Cardiac ventricle fibroblast (primary cell): ENCODE measurements at places on chromosomes 1 and 21. TPM values are rescaled to one million over a fixed set of nuclear protein-coding genes. Genes with fewer than 3 reads are reported as not detected.

The TMEM200B gene
- 9.2 and 12.5 TPM in 2 replicates for total RNA-seq

The NBPF20 gene
- 1.2 and 3.2 TPM in 2 replicates for total RNA-seq

The BRDT gene
- total RNA-seq: not detected in 2 replicates

The DNAJC6 gene
- 0.39 and 0.44 TPM in 2 replicates for total RNA-seq

The C4BPA gene
- total RNA-seq: not detected in 2 replicates

The FYB2 gene
- not detected in 2 replicates for total RNA-seq

The ATF3 gene
- total RNA-seq: 0.62 and 2.4 TPM in 2 replicates

The FRRS1 gene
- total RNA-seq: 4.4 and 5.6 TPM in 2 replicates

The HRNR gene
- total RNA-seq: not detected in 2 replicates

The UQCRHL gene
- 1.3 TPM in 2 replicates for total RNA-seq

The NPHS2 gene
- total RNA-seq: not detected in 2 replicates

The SLC22A15 gene
- 0.50 and 1.7 TPM in 2 replicates for total RNA-seq

The EPHB2 gene
- 1.9 TPM in 2 replicates for total RNA-seq

The RGS1 gene
- total RNA-seq: not detected in 2 replicates

The RBBP5 gene
- 12.1 and 12.5 TPM in 2 replicates for total RNA-seq

The TNFSF4 gene
- 0.37 and 2.0 TPM in 2 replicates for total RNA-seq

The TEDDM1 gene
- total RNA-seq: not detected in 2 replicates

The ANGPTL1 gene
- total RNA-seq: 34.1 and 47.6 TPM in 2 replicates

The TRAF3IP3 gene
- total RNA-seq: not detected in 2 replicates
